ENCODE measurements at places on chromosomes 7 and 10. TPM values are rescaled to one million over a fixed set of nuclear protein-coding genes. Genes with fewer than 3 reads are reported as not detected.
A peak's percentile ranks its signal among the peaks of the same experiment; 100 is the strongest.

DNA sequence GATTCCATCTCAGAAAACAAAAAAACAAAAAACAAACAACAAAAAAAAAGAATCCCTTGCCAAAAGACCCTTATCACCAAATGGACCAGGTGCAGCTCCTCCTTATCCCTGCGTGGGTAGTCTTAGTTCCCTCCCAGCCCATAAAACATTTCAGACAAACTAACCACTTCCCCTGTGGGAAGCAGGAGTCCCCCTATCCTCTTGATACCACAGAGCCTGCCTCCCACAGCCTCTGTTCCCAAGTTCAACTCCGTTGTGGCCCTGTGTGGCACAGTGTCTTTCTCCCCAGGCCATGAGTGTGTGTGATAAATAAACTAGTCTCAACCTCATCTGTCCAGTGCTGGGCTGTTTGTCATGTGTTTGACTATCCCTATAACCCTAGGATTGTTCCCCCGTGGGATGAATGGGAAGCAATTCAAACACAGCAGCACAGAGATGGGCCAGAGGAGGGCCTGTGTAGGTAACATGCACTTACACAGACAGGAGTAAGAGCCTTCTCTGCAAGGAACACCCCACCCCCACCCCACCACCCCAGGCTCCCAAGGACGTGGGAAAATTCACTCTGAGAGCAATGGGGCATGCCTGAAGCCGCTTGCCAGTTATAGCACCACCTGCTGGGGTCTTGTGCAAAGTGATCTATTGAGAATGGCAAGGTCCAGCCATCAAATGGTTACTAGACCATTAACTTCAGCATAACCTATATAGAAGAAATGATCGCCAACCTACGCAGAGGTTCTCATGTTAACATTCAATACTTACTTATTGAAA is 147.1 kb upstream of the GHITM start:
- DNase-seq: peak; percentile 28

SNCG gene
- total RNA-seq: not detected

- DNase-seq: peak; percentile 92
Measured at GRCh38 chr7:121714559-121715303, 158.2 kb upstream of the PTPRZ1 start.

DNA sequence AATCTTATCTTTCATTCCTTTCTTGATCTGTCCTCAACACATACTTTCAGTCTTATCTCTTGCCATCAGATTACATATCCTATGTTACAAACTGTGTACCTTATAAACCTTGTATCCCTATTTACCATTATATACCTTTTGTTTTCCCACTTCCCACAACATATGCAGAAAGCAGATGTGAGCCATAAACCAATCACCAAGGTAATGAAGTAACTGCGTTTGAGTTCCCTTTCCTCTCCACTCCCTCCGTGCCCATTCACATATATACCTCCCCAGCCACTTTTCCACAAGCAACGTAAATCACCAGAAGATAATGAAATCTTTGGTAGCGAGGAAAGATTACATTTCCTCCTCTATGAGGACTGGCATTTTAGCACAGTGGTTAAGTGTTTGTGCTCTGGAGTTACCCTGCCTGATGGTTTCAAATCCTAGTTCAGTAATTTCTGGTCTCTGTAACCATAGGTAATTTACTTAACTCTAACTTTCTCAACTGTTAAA is 55.5 kb upstream of the PHF14 start:
- DNase-seq: no peak
